NCI-H1105 treated with DMSO at 0.1 percent for 48 hours (cell line): ENCODE measurements at places on chromosomes 6 and 20.

- DNase-seq, result no peak
Measured at GRCh38 chr20:58438970-58439808, 50.2 kb downstream of the VAPB start.

- DNase-seq, result no peak
Measured at GRCh38 chr20:37686762-37687477, 6.9 kb upstream of the CTNNBL1 start.

DNA sequence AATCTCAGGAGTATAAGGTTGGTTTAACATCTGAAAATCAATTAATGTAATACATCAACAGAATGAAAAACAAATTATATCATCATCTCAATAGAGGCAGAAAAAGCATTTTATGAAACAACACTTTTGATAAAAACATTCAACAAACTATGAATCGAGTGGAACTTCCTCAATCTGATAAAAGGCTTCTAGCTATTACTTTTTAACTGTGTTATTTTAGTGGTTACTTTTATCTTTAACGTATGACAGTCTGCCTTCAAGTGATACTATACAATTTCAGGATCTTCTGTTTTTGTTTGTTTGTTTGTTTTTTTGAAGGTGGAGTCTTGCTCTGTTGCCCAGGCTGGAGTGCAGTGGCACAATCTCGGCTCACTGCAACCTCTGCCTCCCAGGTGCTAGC, 73.7 kb downstream of the ZFAND3 start:
- DNase-seq, result no peak

- no peak for DNase-seq
Measured at GRCh38 chr20:38854654-38855066, 49.2 kb downstream of the PPP1R16B start.

GRCh38 chr6:21219241-21219640, 374.3 kb upstream of the SOX4 start:
- DNase-seq, result no peak
